ENCODE measurements at places on chromosomes 12 and 14.

DNA sequence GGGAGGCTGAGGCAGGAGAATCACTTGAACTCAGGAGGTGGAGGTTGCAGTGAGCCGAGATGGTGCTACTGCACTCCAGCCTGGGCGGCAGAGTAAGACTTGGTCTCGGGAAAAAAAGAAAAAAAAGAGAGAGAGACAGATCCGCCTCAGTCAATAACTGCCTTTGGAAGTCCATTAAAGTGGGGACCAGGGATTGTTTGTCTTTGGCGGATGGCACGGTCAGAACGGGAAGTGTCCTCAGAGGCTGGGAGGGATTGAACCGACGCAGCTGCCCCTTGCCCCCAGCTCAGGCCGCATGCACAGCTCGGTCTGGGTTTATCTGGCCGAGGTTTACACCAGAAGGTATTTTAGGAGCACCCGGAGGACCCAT lies 54.4 kb downstream of the TESC start:
- DNase-seq, result no peak

DNA sequence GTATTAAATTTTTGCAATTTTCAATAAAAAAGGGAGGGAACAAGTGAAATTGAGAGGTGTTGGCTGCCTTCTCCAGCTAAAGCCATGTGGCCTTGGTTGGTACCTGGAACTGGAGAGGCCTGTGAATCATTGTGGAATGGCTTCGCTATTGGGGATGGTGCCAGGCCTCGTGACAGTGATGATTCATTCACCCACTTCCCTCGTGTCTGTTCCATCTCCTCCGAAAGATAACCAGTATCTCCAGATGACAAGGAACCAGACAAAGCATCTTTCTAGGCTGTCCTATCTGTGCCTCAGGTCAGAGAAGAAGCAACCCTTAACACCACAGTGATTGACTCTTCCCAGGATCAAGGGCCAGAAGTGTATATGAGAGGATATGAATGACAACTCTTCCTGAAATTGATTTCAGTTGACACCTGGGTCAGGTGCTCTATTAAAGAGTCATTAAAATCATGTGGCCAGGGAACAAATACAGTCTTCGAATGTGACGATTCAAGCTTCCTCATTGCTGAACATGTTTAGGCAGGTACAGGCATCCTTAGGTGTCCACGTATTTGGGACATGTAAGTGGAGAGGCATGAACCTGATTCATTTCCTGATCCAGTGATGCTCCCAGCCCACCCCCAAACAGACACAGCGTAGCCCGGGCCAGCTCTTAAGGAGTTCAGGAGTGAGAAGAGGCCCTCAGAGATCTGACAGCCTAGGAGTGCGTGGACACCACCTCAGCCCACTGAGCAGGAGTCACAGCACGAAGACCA lies at the start of gene RNASE7:
Gene RNASE7 (plus strand): TSS at position 687 of the 758 bp plus-strand sequence. CDS start 631 bp downstream, outside the sequence.
- no peak for DNase-seq

- DNase-seq, result no peak
Measured at GRCh38 chr12:59890896-59891579, 295.2 kb downstream of the SLC16A7 start.

GRCh38 chr12:6452944-6453630 lies 1.2 kb downstream of the TAPBPL start:
- no peak for DNase-seq

GRCh38 chr12:122203301-122204166 lies at the start of gene B3GNT4:
Gene B3GNT4 (plus strand): TSS chr12:122203709. CDS start chr12:122204619, 910 bp downstream.
- DNase-seq, result peak; percentile 86
